CD4-positive, alpha-beta T cell treated with Interleukin-15 for 4 hours (primary cell): ENCODE measurements at places on chromosomes 4 and X.

DNA sequence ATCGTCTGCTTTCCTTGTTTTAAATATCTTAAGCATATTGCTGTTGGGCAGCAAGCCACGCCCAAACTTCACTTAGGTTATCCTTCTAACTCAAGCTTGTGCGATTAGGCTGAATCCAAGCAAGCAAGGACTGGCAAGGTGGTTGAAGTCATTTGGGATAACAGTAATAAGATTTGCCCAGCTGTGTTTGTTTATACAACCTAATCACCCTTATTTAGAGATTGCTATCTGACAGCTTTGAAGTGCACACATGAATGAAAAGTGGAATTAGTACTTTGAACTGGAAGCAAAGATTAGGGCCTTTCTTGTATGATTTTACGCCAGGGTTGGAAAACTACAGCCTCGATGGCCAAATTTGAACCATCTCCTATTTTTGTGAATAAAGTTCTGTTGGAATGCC lies 182.1 kb downstream of the ASB9 start:
- DNase-seq: no peak

DNA sequence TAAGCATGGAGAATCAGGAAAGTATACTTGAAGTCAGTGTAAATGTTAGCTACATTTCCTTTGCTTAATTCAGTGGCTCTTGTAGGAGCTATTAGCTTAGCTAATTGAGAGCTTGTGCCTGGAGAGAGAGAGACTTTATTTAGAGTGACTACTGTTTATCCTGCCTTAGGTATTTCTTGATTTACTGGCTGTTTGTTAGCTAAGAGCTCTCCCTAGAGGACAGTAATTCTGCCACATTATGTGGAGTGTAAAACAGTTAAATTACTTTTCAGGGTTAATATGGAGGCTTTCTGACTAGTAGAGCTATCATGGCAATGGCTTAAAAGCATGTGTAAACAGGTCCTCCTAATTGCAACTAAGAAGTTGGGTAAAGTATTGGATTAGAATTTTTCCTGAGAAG lies 306.5 kb upstream of the TECRL start:
- no peak for DNase-seq

GRCh38 chrX:20011608-20012007 lies 20.7 kb upstream of the BCLAF3 start:
- DNase-seq: no peak

DNA sequence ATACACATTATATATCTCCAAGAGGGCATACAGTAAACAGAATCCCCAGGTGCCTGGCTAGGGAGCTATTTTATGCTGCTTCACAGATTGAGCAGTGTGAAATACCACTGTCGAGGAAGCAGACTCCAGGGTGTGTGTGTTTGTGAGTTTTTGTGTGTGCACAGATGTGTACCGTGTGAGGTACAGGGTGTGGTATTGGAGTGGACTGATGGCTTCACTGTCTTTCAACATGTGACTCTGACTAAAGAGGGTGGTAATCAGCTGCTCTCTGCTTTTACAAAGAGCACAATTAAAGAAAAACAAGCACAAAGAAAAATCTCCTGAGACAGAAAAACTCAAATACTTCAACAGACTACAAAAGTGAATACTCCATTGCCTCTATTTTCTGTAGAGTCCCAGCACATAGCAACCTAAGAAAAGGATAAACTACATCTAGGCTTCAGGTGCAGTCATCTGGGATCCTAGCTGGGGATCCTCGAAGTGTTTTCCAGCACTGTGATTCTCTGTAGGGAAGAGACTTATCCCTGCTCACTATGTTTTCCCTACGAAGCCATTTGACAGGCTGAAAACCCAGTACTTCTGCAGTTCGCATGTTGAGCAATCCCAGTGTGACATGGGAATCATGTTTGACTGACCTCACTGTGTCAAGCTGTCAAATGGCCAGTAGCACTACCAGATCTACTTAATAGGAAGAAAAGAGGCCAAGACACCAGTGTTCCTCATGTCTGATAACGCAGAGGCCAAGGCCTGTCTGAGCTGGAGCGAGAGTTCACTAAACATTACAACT lies 100.3 kb downstream of the CDS1 start:
- DNase-seq: no peak

GRCh38 chr4:53912766-53913497 lies 151.5 kb downstream of the CHIC2 start:
- DNase-seq: no peak

GRCh38 chrX:3066555-3066954 lies 25.3 kb downstream of the ARSF start:
- no peak for DNase-seq

DNA sequence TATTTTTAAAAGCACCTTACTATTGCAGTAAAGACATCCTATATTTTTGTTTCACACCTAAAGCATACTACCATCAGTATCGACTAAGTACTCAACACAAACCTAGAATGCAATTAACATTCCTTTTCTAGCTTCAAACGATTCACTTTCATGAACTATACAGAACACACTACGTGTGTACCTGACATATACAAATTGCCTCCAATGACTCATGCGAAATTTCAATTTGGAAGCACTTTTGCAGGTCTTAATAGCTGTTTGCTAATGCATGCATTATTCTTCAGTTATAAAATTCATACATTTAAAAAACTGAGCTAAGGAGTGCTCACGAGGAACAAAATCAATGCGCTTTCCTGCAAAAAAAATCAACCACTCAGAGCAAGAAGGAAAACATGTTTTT lies 19.7 kb upstream of the GPM6B start:
- DNase-seq: no peak

DNA sequence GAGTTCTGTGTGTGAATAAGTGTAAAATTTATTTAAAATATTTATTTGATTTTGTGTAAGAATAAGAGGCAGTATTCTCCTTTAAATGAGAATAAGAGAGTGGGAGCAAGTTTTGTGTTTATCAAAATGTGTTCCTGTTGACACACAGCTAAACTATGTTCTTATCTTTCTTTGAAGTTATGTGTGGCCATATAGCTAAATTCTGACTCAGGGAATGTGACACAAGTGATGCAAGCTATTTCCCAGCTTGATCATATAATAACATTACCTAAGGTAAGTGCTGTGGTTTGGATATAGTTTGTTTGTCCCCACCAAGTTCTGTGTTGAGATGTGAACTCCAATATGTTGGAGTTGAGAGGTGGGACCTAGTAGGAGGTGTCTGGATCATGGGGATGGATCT lies 740.0 kb upstream of the IGFBP7 start:
- DNase-seq: no peak

DNA sequence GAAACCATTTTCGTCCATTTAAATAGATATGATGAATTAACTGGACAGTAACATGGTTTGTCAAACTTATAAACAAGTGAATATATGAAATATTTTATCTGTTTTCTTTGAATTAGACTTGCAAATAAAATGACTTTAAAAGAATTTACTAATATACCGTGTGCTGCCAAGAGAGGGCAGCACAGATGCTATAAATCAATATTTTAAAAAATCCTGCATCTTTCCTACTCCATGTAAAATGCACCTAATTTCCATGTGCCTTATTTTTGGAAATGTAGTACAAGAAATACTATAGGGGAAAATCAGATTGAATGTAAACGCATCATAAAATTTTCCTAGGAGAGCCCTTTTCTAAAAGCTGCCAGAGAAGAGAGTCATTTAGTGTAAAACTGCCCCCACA lies 62.2 kb downstream of the PRKX start:
- peak; percentile 10 for DNase-seq
